COR-L47 (cell line): ENCODE measurements at places on chromosomes 6 and 20.

DNA sequence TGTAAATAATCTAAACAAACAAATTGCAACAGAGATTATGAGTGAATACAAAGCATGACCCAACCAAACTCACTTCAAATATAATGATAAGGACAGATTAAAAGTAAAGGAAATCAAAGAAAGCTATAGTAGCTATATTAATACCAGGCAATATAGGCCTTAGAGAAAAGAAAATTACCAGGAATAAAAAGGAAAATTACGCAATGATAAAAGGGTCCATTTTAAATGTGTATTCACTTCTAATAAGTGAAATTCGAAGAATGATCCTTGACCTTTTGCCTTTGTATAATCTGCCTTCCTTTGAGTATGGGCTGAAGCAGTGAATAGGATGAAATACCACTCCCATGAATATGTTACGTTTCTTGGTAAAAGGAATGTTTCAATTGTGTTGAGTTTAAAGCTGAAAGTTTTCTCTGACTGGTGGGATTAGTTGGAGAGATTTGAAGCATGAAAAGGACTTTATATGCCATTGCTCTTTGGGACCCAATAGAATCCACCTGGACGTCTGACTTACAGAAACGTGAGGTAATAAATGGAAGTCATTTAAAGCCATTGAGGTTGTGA lies 91.9 kb upstream of the HMGCLL1 start:
- DNase-seq = no peak

- no peak for DNase-seq
Observed at GRCh38 chr20:53502820-53503219, 90.8 kb downstream of the ZNF217 start.

DNA sequence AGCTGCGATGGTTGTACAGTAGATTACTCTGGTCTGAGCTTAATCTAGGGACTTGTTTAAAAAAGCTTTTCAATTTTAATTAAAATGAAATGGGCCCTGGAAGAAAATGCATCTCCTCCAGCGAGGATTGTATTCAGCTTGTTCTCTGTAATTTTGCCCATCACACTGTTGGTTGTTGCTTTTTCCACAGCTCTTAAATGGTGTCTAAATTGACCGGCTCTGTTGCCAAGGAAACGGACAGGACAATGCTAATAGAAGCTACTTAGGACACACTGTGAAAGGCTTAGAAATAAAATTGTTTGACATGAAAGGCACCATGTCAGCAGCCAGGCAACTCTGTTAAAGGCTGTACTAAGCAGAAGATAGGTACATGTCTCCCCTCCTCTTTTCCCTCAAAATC lies 116.7 kb upstream of the NRSN1 start:
- DNase-seq = peak; percentile 83

DNA sequence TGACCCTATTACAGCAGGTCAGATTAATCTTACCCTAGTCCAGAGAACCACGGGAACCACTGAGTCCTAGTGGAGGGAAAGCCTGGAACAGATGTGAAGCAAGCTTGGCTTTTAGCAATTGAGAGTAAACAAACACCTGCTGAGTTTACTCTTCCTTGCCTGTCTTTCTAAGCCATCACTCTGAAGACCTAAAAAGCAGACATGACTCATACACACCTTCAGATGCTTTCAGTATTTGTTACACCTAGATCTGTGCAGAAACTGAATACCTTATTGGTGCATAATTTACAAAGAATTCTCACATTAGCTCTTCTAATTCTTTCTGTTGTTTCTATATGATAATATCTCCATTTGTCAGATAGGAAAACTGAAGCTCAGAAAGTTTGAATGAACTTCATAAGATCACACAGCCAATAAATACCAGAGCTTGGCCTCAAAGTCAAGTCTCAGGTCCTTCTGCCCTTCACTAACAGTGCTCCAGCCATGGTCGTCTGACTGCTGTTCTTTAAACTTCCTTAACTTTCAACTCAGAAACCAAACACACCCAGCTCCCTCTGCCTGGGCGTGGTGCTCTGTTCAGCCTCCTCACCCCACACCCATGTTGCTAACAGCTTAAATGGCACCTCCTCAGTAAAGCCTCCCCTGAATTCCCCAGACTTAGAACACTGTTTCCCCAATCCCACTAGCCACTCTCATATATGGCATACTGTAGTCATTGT lies 8.6 kb upstream of the GABBR1 start:
- no peak for DNase-seq

GRCh38 chr6:47413752-47414422 lies 63.7 kb upstream of the CD2AP start:
- peak; percentile 27 for DNase-seq

DNA sequence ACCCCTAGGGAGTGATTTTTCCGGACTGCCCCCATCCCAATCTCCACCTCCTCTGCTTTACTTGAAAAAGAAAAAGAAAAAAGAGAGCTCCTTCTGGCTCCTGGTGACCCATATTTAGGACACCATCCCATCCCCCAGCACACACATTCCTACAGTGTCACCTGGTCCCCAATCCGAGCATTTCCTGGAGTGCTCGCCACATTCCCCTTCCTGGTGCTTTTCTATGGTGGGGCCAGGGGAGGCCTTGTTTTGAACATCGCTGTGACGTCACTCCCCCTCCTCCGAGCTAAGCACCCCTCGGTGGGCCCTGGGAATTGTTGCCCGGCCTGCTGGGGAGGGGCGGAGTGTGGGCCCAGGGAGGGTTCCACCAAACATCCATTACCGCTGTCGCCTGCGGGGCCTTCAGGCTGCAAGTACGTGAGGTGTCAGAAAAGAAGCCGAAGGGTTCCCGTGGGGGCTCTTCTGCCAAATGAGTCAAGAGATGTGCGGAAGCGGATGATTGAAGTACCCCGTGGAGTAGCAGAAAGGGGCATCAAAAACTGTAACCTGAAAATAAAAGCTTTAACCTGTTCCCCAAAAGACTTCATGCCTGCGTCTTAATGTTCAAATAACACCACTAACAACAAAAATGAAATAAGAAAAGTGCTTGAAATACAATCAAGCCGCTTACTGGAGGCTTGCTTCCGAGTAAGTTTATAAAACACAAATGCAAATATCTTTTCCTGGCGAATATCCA lies 2.8 kb upstream of the FOXC1 start:
- DNase-seq = no peak

DNA sequence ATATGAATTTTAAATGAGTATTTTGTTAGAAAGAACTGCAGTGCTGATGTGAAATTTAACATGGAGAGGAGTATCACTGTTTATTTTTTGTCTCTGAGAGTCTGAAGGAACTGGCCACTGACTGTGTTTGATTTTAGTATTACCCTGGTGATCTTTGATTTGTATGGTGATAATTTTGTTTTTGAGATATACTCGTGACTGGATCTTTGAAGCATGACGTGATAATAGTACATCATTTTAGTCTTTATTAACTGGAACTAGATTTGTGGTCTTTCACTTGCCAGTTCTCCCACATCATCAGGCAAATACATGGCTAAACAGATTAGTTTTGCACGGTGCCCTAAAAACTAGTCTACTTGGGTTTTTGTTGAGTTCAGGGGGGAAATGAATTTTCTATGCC lies 55.5 kb downstream of the ARID1B start:
- DNase-seq = no peak

GRCh38 chr6:29325777-29326176 lies 24.3 kb downstream of the OR14J1 start:
- no peak for DNase-seq

- no peak for DNase-seq
Observed at GRCh38 chr6:75098709-75099108, 107.1 kb downstream of the COL12A1 start.

- no peak for DNase-seq
Observed at GRCh38 chr20:42957018-42957703, 232.5 kb downstream of the PTPRT start.
